ENCODE measurements at places on chromosomes 1 and 21.
A peak's percentile ranks its signal among the peaks of the same experiment; 100 is the strongest.

DNA sequence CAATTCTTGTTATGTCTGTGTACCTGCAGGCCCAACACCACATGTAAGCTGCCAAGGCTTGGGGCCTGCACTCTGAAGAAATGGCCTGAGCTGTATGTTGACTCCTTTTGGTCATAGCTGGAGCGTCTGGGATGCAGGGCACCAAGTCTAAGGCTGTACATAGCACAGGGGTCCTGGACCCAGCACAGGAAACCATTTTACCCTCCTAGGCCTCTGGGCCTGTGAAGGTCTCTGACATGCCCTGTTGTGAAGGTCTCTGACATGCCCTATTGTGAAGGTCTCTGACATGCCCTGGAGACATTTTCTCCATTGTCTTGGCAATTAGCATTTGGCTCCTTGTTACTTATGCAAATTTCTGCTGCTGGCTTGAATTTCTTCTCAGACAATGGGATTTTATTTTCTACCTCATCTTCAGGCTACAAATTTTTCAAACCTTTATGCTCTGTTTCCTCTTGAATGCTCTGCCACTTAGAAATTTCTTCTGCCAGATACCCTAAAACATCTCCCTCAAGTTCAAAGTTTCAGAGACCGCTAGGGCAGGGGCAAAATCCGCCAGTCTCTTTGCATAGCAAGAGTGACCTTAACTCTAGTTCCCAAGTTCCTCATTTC is 246.7 kb upstream of the B3GALT2 start:
- DNase-seq, result no peak

DNA sequence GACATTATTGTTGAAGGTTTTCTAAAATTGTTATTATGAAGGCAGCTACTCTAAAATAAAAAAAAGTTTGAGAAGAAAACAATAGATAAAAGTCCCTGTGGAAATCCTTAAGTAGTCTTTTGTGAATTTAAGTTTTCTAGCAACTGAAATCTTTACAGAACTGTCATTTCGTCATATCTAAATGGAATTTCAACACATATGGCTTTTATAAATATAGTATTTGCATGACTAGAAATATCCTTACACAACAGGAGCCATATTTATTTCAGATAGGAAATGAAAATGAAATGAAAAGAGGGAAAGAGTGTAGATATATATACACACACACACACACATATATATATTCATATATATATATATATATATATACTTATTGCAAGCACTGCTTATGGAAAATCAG is 204.7 kb upstream of the RGS18 start:
- no peak for DNase-seq

GRCh38 chr21:40128891-40129290 is 261.7 kb downstream of the PCP4 start:
- no peak for DNase-seq

DNA sequence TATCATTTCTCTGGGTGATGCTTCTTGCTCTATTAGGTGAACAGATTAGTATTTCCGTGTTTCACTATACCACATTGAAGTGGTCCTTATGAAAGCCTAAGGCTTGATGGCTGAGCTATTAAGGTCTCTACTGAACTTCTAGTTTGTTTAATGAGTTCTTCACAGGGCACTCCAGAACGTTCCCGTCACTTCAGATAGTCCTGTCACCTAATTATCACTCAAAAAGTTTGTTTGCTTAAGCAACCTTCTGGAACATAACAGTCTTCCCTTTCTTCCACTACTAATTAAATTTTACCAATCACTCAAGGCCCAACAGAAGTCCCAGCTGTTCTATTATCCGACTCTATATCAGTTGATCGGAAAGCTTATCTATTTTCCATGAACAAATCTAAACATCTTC is 104.6 kb upstream of the ZC3H11B start:
- no peak for DNase-seq

DNA sequence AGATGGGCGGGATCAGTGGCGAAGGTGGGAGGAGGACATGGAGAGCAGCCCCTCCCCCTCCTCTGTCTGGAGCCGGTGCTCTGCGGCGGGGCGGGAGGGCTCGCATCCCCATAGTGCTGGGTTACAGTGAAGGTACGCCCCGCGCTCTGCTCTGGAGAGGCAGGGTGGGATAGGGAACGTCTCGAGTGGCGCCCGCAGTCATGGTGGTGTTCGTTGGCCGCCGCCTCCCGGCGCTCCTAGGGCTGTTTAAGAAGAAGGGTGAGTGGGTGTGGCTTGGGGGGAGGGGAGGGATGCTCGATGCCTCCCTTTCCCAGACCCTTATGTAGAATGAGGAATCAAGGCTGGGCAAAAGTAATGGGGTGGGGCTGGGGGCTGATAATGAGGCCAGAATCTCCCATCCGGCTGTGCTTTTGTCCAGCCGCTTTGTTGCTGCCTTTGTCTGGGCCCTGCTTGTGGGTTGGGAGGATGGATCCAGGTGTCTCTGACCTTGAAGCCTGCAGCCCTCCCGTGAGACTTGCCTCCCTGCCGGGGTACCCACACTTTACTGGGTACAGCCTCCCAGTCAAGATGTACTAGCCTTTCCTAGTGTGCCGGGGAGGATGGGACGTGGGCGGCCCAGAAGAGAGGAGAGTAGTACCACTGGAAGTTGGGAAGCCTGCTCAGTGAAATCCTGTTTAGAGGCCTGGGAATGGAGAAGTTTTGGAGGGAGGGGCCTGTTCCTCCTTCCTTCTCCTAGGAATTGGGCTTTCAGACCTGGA is 51.4 kb downstream of the YARS1 start:
- DNase-seq, result no peak

- DNase-seq, result no peak
These were observed 15.3 kb downstream of the AK4 start for GRCh38 chr1:65163201-65163805.

GRCh38 chr1:5889901-5890300 is 102.3 kb downstream of the NPHP4 start:
- DNase-seq, result no peak

DNA sequence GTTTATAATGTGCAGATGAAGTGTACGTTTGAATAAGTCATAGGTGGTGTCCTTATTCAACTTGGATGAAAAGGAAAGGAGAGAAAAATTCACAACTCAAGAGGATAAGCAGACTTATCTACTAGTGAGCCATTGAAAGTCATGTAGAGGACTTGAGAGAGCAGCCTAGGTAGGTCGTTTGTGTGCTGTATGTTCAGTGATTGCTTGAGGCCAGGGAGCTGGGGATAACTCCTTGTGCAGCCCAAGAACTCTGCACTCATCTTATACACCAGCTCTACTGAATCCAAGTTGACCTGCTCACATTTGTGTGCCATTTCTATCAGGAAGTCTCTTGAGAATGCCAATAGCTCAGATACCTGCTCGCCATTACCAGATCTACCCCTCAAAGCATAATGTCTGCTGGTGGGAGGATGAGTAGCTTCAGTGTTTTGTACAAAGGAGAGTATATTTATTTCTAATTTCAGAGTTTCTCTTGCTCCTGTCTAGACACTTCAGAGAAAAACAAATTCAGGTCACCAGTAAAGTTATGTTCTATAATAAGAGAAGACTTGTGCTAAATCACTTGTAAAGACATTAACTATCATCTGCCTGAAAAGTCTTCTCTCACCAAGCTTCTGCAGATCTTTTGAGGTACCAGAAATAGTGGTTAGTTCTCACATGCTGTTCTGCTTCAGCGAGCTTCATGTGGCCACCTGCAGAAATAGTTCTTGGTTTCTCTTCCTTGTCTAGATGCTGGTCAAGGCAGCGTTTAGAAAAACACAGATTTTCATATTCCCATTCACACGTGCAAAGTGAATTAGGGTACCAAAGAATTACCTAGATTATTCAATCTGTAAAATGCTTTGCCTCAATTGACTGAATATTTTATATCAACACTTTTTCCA is 10.8 kb downstream of the S1PR1 start:
- no peak for DNase-seq

GRCh38 chr1:244010191-244010590 is 40.9 kb upstream of the ZBTB18 start:
- DNase-seq, result no peak

DNA sequence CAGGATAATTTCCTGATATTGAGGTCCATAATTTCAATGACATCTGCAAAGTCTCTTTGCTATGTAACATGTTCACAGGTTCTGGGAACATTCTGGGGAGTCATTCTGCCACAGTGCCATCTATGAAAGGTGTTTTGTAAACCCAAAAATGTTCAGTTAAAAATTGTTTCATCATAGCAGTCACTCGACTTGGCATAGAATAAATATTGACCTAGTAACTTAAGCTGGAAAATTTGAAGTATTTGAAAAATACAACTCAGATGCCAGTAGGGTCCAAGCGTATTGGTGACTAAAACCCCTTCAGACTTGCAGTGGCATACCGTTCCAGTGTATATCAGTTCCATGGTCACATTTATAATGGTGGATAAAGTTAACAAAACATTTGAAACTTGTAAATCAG is 6.8 kb downstream of the DESI2 start:
- no peak for DNase-seq

GRCh38 chr1:207847116-207847515 is 63.8 kb downstream of the CD34 start:
- no peak for DNase-seq

- DNase-seq, result no peak
These were observed 10.4 kb downstream of the ARHGEF11 start for GRCh38 chr1:157035121-157035520.

GRCh38 chr1:242870966-242871365 is 346.5 kb upstream of the PLD5 start:
- no peak for DNase-seq

GRCh38 chr21:15285556-15285955 is 220.8 kb upstream of the NRIP1 start:
- no peak for DNase-seq

GRCh38 chr1:227786673-227787512 is 28.6 kb upstream of the PRSS38 start:
- DNase-seq, result peak; percentile 51

- no peak for DNase-seq
These were observed 587.3 kb downstream of the PTPRC start for GRCh38 chr1:199226163-199226562.

- peak; percentile 83 for DNase-seq
These were observed at the start of gene FAM78B for GRCh38 chr1:166166698-166167571. Gene FAM78B (minus strand): TSS chr1:166167001. CDS start chr1:166166248, 753 bp downstream.

- DNase-seq, result no peak
These were observed 134.6 kb downstream of the NPHP4 start for GRCh38 chr1:5857508-5858090.

GRCh38 chr1:204991342-204991844 is 51.6 kb upstream of the CNTN2 start:
- no peak for DNase-seq

- DNase-seq, result no peak
These were observed 413 bp downstream of the UBL4B start for GRCh38 chr1:110112656-110113055.

DNA sequence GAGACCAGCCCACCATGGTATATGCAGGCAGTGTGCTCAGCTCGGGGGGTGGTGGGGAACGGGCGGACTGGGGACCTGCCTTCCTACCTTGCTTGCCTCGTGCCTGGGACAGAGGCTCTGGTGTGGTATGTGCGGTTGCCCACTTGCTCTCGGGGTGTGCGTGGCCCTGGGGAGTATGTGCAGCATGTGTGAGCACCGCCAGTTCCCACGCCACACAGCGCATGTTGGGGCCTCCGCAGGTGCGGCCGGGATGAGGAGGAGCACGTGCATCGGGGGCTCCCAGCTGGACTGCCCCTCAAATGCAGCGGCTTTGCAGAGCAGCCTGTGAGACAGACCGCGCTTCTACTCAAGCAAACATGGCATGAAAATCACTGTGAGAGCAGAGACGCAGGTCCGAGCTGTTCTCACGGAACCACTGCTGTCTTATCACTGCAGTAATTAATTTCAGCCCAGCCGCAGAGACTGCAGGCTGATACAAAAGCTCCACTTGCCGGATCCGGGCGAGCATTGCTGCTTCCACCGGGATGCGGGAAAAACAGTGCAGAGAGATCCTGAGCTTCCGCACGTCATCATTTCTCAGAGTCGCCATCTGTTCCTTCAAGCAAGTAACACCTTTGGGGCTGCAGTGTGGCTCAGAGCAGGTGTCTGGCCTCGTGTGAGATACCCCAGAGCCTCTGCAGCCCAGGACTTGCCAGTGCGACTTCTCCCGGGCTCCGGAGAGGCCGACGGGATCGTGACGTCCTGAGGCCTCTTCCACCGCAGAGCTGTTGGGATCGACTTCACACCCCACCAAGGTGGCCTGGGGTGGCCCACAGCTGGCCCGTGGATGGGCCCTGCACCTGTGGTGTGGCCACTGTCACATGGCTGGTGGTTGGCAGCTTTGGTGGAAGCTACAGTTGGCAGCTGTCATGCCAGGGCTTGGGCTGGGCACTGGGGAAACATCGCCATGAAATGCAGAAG is 92.6 kb upstream of the ACTRT2 start:
- no peak for DNase-seq

GRCh38 chr1:54548389-54549044 is 489 bp downstream of the ACOT11 start:
- DNase-seq, result no peak

- DNase-seq, result peak; percentile 92
These were observed at the start of gene SNX7 for GRCh38 chr1:98661544-98662355. Gene SNX7 (plus strand): TSS chr1:98661721. CDS start chr1:98661732, 11 bp downstream.

DNA sequence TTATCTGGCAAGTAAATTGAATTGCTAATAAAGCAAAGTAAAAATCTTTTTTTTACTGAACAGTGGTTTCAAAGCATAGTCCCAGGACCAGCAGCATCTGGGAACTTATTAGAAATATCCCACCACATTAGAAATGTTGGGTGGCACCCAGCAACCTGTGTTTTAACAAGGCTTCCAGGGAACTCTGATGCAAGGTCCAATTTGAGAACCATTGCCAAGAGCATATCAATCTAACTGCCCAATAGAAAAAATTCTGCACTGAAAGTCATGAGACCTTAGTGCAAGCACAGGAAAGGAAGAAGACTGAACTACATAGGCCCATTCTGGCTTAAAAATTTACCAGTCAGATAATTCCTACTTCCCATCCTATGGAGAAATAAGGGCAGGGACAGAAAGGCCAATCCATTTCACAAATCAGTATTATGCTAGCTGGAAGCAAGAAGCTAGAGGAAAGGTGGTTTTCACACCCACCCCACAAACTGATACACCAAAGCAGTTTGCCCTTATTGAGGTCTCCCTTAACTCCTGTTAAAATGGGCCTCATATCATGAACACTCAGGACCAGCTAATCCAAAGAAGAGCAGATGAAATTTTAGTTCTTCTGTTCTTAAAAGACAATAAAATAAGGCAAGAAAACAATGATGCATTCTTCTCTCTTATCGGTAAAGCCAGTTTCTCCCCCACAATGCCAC is 17.5 kb upstream of the C1orf105 start:
- no peak for DNase-seq

GRCh38 chr1:86866665-86867064 is 47.3 kb downstream of the SELENOF start:
- DNase-seq, result no peak

GRCh38 chr21:45630876-45631275 is 12.6 kb upstream of the PCBP3 start:
- no peak for DNase-seq

DNA sequence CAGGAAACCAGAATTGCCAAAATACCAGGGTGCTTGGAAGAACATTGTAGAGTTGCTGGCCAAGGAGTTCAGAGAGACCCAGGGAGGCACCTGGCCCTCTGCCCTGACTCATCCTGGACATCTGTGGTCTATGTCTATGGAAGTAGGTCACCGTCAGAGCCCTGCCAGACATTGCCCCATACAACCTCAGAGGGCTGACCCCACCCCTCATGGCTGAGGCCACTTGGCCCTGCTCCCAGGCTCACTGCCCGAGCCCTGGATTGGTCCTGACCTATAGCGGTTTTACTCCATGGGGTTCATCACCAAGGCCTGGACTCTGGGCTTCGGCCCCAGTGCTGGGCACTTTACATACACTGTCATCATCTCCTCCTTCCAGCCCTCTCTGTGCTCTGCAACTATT is 233.1 kb downstream of the PTPRU start:
- no peak for DNase-seq
